ENCODE measurements at places on chromosomes 7 and 10. TPM values are rescaled to one million over a fixed set of nuclear protein-coding genes. Genes with fewer than 3 reads are reported as not detected.
A peak's percentile ranks its signal among the peaks of the same experiment; 100 is the strongest.

DNA sequence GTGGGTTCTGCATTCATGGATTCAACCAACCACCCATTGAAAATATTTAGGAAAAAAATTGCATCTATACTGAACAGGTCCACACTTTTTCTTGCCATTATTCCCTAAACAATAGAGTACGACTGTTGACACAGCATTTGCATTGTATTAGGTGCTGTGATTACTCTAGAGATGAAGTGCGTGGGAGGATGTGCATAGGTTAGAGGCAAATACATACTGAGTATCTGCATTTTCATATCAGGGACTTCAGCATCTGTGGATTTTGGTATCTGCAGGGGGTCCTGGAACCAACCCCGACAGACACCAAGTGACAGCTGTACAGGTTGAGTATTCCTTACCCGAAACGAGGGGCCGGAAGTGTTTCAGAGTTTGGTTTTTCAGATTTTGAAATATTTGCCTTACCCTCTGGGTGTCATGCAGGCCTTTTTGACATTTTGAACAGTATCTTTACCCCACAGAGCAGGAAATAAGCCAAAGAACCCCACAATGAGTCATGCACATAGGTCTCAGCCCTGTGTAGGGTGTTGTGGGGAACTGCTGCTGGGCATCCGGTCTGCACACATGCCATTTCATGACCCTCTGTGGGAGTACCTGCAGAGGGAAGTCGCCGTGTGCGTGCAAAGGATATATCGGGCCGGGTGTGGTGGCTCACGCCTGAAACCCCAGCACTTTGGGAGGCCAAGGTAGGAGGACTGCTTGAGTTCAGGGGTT, 14.5 kb downstream of the NUDT5 start:
- DNase-seq, result no peak

- DNase-seq, result no peak
These were observed 4.8 kb downstream of the NHLRC2 start for GRCh38 chr10:113859261-113859660.

- DNase-seq, result peak; percentile 9
These were observed 68.0 kb upstream of the ZNF438 start for GRCh38 chr10:31099664-31100063.

GRCh38 chr7:80642871-80643270, 4.4 kb downstream of the CD36 start:
- no peak for DNase-seq

DNA sequence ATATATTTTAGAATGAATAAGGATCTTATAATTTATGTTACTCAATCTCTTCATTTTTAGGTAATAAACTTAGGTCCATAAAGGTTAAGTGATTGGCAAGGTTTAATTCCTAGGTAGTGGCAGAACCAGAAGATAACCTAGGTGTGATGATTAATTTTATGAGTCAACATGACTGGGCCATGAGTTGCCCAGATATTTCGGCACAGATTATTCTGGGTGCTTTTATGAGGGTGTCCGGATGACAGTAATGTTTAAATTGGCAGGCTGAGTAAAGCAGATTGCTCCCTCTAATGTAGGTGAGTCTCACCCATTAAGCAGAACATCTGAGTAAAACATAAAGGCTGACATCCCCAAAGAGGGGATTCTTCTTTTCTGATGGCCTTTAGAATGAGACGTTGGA, 1349.3 kb upstream of the CELF2 start:
- no peak for DNase-seq

GRCh38 chr10:6005856-6006395, 28.6 kb upstream of the IL15RA start:
- no peak for DNase-seq

GRCh38 chr10:19946791-19947190, 130.6 kb downstream of the PLXDC2 start:
- no peak for DNase-seq

GRCh38 chr7:139231513-139232376, 708 bp downstream of the UBN2 start:
- peak; percentile 14 for DNase-seq

- no peak for DNase-seq
These were observed 110.2 kb downstream of the PTEN start for GRCh38 chr10:87973635-87974034.

DNA sequence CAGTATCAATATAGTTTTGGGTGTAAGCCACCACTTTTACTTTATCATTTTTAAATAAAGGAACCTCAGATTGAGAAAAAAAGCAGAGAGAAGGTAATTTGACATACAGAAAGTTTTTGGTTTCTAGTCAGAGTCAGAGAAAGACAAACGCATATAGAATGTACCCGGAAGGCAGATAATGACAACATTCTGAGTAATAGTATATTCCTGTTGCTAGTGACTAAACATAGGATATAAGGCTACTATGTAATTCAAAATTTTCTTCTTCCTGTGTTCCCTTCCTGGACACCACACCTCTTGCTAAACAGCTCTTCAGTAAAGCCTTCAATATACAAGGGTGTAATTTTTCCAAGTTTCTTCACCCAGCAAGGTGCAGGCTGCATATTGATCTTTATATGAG, 597.6 kb downstream of the PCDH15 start:
- DNase-seq, result no peak

The FAM180A gene
- total RNA-seq, result 6.8 TPM

The IFIT2 gene
- 18.7 TPM for total RNA-seq

The CYP2C8 gene
- not detected for total RNA-seq

The ZSCAN25 gene
- 3.8 TPM for total RNA-seq

The NOLC1 gene
- total RNA-seq, result 134 TPM

The HMX2 gene
- total RNA-seq, result 6.0 TPM

The UBTD1 gene
- total RNA-seq, result 19.3 TPM

The ARF5 gene
- 187 TPM for total RNA-seq

All from MG63 (cell line).